ENCODE measurements at places on chromosomes 12 and 14. TPM values are rescaled to one million over a fixed set of nuclear protein-coding genes. Genes with fewer than 3 reads are reported as not detected.

GRCh38 chr14:69838881-69839416, 40.3 kb upstream of the SMOC1 start:
- no peak for DNase-seq

The DLK1 gene
- 0.12 TPM for polyA plus RNA-seq

GRCh38 chr12:46917821-46918220, 92.0 kb upstream of the SLC38A4 start:
- DNase-seq, result no peak

DNA sequence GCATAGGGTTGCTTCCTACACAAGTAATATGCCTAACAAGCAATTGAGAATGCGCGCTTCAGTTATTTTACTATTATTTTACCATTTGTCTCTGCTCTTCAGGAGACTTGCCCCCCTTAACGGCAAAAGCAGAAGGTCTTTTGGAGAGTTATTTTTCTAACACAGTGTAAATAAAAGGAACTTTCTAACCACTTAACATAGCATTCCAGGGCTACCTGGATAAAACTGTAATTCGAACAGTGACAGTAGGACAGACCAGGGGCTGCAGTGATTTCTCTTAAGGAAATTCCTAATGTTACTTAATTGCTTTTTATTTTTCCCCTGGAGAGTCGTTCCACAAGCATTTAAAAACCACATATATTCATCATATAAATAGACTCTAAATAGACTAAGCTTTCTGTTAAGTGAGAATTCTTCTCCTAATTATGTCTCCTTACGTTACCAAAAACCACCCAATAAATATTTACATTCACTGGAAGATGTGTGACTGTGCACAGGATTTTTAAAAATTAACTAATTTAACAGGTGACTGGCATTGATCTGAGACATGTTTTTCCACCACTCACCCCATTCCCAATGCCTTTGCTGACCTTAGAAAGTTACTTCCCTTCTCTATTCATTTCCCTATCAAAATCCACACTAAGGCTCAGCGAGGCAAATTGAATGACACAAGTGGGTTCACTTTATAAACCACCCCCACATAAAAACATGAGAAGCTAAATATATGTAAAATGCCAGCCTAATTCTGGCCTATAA, 72.4 kb downstream of the RNF34 start:
- DNase-seq, result no peak

GRCh38 chr12:820336-820735, 68.0 kb downstream of the WNK1 start:
- DNase-seq, result no peak

The NINJ2 gene
- polyA plus RNA-seq, result not detected

DNA sequence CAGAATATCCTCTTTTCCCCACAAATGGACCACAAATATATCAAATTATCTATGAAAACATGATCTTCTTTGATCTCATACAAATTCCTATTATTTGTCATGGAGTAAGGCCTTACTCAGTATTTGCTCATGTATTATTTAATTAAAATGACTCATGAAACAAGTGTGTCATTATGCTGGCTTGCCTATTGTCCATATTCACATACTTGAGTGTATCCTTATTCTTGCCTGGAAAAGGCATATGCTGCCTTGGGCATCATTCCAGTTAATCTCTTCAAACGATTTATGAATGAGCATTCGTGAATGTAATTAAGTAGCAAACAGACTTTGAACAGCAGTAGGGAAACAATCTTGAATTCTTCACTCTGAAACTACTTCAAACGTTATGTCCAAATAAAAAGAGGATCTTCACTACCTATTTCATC, 22.6 kb upstream of the SNRPF start:
- no peak for DNase-seq

DNA sequence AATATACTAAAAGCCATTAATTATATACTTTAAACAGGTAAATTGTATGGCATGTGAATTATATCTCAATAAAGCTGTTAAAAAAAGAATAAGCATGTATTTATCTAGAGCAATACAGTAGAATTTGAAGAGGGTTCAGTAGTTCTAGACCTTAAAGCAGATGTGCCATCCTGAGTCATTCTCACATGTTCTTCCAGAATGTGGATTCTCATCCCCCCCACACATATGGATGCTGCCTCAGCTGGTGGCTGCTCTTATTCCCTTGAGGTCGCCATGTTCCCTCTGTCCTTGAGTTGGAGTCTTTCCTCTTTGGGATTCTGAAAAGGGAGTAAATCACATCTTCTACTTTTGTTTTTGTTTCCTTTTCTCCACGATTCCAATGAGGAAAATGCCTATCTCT, 321.3 kb downstream of the AEBP2 start:
- DNase-seq, result no peak

GRCh38 chr12:77049767-77050353, 15.5 kb downstream of the E2F7 start:
- peak; percentile 23 for DNase-seq

The BBOF1 gene
- 4.8 TPM for polyA plus RNA-seq

- DNase-seq, result no peak
Measured at GRCh38 chr14:70619708-70620107, 19.3 kb upstream of the MED6 start.

All from AG04450 (cell line).